ENCODE measurements at places on chromosomes 2 and 18.

GRCh38 chr2:197804758-197805714, 643 bp downstream of the PLCL1 start:
- no peak for DNase-seq

- DNase-seq, result no peak
Measured at GRCh38 chr18:54824761-54825160, 3.5 kb upstream of the RAB27B start.

DNA sequence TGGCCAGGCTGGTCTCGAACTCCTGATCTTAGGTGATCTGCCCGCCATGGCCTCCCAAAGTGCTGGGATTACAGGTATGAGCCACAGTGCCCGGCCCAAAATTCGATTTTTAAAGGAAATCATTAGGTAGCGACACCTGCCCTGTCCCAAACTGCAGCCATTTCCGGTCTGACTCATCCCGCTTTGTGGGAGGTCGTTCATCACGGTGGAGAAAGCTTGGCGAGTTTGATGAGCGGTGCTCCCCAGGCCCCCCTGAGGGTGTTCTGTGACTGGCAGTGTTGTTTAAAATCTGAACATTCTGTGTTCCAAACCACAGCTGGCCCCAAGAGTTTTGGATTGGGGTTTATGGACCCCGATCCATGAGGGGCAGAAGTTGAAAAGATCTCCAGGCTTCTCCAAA, 53.0 kb upstream of the GLI2 start:
- DNase-seq, result no peak

GRCh38 chr2:147223119-147223518, 621.7 kb upstream of the ACVR2A start:
- DNase-seq, result no peak

- no peak for DNase-seq
Measured at GRCh38 chr2:96631804-96632435, 6.2 kb downstream of the KANSL3 start.

- no peak for DNase-seq
Measured at GRCh38 chr2:209114588-209115240, 309.1 kb upstream of the MAP2 start.

GRCh38 chr2:197704434-197705120, 592 bp upstream of the MARS2 start:
- DNase-seq, result no peak

GRCh38 chr2:17083902-17084301, 418.3 kb upstream of the CYRIA start:
- peak; percentile 12 for DNase-seq

DNA sequence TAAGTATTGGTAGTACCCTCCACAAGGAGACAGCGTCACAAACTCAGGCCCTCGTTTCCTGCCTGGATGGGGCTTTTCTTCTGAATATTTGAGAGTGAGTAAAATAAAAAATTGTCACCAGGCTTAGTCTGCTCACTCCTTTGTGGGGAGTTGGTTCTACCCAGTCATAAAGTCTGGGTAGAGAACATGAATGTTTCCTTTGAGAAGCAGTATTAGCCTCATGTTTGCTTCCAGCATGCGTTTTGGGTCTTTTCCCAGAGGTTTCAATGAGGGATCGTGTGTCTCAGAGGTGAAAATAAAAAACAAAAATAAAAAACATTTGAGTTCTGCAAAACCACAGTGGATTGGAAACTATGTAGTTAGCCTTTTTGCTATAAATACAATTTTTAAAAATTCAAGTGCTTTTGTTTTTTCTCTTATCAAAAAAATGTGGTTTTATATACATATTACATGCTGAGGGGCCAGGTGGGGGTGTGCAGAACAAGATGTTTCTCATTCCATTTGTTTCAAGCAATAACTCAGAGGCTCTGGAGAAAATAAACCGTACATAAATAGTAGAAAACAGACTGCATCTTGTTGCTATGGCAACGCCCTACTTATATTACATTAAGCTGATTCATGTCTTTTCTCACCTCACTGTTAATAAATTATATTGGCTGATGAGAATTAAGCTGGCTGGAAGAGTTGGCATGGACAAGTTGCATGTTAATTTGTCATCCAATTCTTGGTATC, 225.4 kb upstream of the FBXO11 start:
- no peak for DNase-seq

- no peak for DNase-seq
Measured at GRCh38 chr2:34534761-34535160, 935.7 kb upstream of the FAM98A start.

- DNase-seq, result no peak
Measured at GRCh38 chr18:24590946-24591345, 130.5 kb downstream of the HRH4 start.

GRCh38 chr2:122669627-122670026, 914.2 kb downstream of the TSN start:
- no peak for DNase-seq

- no peak for DNase-seq
Measured at GRCh38 chr18:79576686-79577351, 102.8 kb upstream of the CTDP1 start.

DNA sequence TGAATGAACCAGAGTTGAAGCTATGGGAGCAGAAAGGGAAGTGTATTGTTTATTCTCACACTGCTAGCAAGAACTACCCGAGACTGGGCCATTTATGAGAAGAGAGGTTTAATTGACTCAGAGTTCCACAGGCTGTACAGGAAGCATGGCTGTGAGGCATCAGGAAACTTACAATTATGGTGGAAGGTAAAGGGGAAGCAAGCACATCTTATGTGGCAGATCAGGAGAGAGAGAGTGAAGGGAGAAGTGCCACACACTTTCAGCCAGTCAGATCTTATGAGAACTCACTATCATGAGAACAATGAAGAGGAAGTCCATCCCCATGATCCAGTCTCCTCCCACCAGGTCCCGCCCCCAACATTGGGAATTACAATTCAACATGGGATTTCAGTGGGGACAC, 383.2 kb upstream of the SLC14A2 start:
- no peak for DNase-seq

Data from T1000 (cell line).